Activated CD8-positive, alpha-beta memory T cell treated with anti-CD3 and anti-CD28 coated beads for 4 hours (primary cell): ENCODE measurements at places on chromosomes 1 and 21.

DNA sequence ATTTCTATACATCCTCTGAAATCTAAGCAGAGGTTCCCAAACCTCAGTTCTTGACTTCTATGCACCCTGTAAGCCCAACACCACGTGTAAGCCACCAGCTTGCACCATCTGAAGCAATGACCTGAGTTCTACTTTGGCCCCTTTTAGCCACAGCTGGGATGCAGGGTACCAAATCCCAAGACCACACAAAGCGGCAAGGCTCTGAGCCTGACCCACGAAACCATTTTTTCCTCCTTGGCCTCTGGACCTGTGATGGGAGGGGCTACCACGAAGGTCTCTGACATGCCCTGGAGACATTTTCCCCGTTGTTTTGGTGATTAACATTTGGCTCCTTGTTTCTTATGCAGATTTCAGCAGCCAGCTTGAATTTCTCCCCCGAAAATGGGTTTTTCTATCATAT, 38.8 kb downstream of the STXBP3 start:
- no peak for DNase-seq

DNA sequence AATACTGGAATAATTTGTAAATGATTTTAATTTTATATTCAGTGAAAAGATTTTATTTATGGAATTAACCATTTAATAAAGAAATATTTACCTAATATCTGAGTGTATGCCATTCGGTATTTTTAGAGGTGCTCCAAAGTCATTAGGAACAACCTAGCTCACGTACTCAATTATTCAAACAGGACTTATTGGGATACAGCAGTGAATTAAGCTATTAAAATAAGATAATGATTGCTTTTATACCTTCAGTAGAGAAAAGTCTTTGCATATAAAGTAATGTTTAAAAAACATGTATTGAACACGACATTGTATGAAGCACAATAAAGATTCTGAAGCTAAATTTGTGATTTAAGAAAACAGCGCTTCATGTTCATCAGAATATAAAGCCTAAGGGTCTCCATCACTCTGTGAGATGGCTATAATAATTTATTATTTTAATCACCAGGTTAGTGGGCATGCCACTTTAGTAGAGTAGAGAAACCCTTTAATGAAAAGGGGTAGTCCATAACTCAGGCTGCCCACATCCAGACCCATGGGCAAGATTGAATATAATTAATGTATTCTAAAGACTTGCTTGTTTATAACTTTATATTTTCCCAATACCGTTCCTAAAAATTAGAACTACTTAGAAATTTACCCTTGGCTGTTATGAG, 3.2 kb downstream of the CCN1 start:
- DNase-seq: no peak

DNA sequence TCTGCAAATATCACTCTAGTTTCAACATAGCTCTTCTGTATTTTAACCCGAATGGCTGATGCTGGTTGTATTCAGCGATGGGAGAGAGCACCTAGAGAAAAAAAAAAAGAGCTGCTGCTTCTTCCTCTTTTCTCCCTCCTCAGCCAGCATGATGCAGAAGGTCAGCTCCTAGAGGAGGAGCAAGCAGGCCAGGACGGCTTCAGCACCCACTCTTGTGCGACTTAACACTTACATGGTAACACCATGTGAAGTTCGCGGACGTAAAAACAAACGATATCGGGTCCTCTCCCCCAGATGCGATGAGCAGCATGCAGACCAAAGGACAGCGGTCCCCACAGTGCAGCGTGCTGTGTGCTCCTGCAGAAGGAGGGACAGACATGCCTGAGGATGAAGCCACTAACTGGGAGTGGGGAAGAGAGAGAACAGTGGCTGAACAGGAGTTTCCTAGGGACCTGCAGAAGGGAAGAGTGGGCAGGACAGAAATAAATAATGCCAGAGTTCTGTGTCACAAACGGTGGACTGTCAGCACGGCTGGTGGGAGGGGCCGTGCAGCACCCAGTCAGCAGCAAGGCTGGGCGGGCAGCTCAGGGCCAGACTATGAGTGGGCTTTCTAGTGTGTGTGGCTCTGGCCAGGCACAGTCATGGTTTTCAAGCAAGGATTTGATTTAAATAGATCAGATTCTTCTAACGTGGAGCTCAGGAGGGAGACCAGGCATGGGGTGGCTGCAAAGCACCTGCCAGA, 11.4 kb upstream of the B3GALT5 start:
- DNase-seq: no peak

- DNase-seq: no peak
Observed at GRCh38 chr1:41674522-41674921, 190.0 kb upstream of the EDN2 start.

GRCh38 chr1:178724376-178724727, 692 bp upstream of the RALGPS2 start:
- no peak for DNase-seq

DNA sequence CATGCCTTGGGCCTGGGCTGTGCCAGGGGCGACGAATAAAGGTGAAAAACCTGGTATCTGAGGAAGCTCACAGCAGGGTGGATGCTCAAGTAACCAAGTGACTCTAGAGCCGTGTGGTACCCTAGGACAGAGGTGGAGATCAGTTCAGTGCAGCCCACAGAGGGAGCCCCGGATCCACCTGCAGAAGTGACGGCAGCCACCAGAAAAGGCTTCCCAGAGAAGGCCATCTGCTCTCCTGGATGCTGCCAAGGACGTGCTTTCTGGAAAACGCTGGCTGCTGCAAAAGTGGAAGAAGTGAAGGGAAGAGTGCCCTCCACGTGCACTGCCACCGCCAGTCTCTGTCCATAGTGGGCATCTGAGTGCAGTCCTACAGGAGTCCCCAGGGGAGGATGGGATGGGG, 27.7 kb downstream of the TMCO4 start:
- no peak for DNase-seq

DNA sequence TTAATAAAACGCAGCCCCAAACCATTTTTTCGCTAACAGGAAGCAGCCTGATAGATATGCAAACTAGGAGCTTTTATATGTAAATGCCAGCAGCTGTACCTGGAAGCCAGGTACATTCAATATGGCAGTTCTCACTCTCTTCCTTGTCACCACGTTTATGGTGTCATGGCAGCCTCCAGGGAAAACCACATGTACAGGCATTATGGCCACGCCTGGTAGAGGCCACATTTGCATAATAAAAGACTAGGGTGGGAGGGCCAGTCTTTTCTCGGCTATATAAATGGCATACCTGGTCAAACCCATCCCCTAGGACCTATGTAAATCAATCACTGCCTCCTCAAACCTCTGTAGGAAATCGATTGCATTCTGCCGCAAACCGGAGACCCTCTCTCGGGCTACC, 247.5 kb downstream of the NEGR1 start:
- DNase-seq: no peak

DNA sequence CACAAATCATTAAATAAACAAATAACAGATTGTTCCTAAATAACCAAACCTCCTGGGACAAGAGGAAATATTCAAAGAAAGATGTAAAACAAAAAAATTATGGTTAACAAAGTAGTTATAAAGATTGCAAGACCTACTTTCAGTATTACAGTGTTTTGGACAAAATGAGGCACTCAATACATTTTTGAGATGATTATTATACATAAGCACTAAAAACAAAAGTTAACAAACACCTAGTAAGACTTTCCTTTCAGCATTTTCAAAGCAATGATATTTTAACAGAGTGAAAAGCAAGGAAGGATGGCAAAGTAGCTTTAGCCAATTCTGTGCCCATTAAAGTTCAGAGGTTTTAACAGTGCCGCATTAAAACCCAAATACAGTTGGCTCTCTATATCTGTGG, 17.2 kb downstream of the OMA1 start:
- DNase-seq: no peak

DNA sequence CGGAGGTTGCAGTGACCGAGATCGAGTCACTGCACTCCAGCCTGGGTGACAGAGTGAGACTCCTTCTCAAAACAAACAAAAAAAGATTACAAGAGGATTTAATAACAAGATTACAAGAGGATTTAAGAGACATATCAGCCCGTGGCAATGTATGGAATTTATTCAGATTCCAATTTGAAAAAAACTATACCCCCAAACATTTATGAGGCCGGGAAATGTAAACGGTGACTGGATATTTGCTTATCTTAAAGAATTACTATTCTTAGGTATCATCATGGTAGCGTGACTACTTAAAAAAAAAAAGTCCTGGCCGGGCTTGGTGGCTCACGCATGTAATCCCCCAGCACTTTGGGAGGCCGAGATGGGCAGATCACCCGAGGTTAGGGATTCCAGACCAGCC, 21.2 kb upstream of the ELK4 start:
- DNase-seq: no peak
